ENCODE measurements at places on chromosomes 7 and 10.

- DNase-seq, result no peak
Measured at GRCh38 chr10:96411716-96412320, 53.0 kb upstream of the OPALIN start.

DNA sequence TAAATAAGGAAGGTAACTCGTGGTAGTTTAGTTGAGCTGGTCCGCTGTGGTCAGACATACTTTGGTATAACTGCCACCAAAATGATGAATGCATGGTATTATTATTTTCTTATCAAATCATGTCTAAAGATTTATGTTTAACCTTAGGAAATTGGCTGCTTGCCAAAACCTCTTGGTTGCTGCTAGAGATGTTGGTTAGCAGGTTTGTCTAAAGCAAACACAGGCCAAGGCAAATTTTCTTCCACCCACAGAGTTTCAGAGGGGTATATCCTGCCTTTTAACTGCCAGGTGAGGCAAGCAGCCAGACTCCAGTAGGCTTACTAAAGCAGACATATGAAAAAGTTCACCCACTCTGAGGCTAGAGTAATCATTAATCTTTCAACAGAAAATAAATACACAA lies 101.4 kb downstream of the SEMA3E start:
- peak; percentile 9 for DNase-seq

- no peak for DNase-seq
Measured at GRCh38 chr7:5831196-5831595, 49.4 kb upstream of the OCM start.

GRCh38 chr7:101814081-101814990 lies 3.1 kb upstream of the CUX1 start:
- peak; percentile 48 for DNase-seq

GRCh38 chr7:8433477-8434289 lies at the start of gene NXPH1:
NXPH1 (plus strand) TSS chr7:8433609.
- no peak for DNase-seq

DNA sequence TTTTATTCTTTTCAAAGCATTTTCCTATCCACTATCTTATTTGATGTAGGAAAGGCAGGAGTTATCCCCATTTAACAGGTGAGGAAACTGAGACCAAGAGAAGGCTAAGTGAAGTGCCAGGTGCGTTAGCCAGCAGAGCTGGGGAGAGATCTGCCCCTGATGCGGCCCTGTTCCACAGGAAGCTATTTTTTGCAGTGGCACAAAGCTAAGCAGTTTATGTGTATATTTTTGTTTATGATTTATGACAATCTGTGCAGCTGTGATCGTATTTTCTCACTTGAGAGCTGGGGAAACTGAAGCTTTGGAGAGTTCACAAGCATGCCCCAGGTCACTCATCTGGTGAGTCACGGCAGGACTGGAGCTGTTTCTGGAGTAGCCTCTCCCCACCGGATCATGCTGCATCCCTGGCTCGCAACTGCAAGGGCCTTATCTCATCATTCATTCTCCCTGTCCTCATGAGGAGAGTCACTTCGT lies 38.8 kb downstream of the SLC29A3 start:
- peak; percentile 67 for DNase-seq

DNA sequence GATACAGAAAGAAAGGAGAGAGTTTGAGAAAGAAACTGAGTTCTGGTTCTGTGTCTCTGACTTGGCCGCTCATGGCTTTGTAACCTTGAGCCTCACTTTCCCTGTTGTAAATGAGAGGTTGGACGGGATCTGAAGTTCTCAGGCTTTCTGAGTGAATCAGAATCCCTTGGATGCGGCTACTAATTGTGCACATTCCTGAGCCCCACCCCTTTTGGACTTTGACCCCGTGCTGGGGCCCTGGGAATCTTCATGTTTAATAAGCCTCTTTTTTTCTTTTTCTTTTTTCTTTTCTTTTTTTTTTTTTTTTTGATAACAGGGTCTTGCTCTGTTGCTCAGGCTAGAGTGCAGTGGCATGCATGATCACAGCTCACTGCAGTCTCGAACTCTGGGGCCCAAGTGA lies 26.9 kb downstream of the SLC25A28 start:
- DNase-seq, result no peak

GRCh38 chr7:29612596-29612995 lies 49.0 kb downstream of the PRR15 start:
- DNase-seq, result no peak

Measured in HTR-8/SVneo (cell line).